SJSA1 (cell line): ENCODE measurements at places on chromosomes 7 and 10. TPM values are rescaled to one million over a fixed set of nuclear protein-coding genes. Genes with fewer than 3 reads are reported as not detected.

DNA sequence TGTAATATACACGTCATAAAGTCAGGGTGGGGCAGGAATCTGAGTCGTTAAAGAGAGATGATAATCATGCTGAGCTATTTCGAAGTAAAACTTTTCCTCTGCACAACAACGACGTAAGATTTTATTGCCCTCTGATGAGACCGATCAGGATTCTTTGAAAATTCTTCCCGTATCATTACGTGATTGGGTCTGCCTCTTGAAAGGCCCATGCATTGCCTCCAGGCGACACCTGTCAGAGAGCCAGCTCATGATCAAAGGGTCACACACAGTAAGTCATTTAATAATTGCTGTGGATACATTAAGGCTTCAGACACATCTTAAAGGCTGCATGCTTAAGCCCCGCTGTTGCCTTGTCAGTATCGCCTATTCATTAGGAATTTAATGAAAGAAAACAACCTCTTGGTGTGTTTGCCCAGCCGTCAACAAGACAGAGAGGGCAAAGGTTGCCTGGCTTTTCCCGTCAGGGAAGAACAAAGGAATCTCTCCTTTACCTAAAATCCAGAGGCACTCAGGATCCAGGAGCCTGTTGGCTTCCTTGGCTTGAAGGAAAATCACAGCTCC is 189.0 kb upstream of the SH2B2 start:
- no peak overlapping the region for H3K4me3 ChIP-seq
- H3K4me1 ChIP-seq: no peaks in the 10 kb centered on the region
- DNase-seq: no peak

DNA sequence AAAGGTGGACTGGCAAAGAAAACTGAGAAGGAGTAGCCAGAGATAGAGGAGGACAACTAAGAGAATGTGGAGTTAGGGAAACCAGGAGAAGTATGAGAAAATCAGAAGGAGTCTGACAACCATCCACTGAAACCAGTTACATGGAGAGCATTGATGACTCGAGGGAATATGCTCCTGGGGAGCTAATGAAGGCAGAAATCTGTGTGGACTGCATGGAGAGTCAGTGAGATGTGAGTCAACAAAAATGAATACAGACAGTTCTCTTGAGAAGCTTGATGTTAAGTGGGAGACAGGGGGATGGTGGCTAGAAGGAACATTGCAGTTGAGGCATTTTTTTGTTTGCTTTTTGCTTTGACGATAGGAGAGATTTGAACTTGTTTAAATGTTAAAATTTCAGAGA is 34.3 kb upstream of the ZNF32 start:
- H3K4me3 ChIP-seq: no peak overlapping the region
- no peak for DNase-seq
- no peaks in the 10 kb centered on the region for H3K4me1 ChIP-seq
- no peaks in the 10 kb centered on the region for H3K27me3 ChIP-seq

Gene TLL2
- not detected in 2 replicates for total RNA-seq

Gene MALSU1
- total RNA-seq: 94.0 and 139 TPM in 2 replicates

GRCh38 chr10:5305374-5305773 is 59.4 kb upstream of the UCN3 start:
- H3K36me3 ChIP-seq: no peaks in the 10 kb centered on the region
- no peak for DNase-seq
- H3K4me3 ChIP-seq: no peak overlapping the region
- H3K27ac ChIP-seq: no peak overlapping the region
- no peaks in the 10 kb centered on the region for H3K4me1 ChIP-seq

DNA sequence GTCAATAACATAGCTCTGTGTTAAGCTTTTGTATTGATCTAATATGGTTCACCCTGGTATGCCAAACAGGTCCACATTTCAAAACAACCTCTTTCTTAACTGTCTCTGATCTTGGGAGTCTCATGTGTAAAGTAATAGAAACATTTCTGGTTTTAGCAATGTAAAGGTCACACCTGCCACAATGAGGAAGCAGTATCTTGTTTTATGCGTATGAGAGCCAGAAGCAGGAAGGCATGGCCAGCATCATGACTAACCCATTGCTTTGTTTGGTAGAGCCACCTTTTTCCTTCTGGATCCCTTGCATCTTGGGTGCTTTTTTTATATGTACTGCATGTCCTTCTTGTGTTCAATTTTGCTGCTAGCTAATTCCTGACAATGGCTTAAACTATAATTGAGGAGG is 411.3 kb upstream of the SEMA3C start:
- no peaks in the 10 kb centered on the region for H3K27me3 ChIP-seq
- no peak overlapping the region for H3K27ac ChIP-seq
- peaks cover 21% of the 10 kb centered on the region for H3K4me1 ChIP-seq
- H3K36me3 ChIP-seq: no peaks in the 10 kb centered on the region
- no peak for DNase-seq
